ENCODE measurements at places on chromosomes 1 and 21. TPM values are rescaled to one million over a fixed set of nuclear protein-coding genes. Genes with fewer than 3 reads are reported as not detected.

Gene NPR1
- total RNA-seq = not detected

- DNase-seq = peak; percentile 82
Observed at GRCh38 chr1:16905110-16905867, 9.5 kb downstream of the RNU1-2 start.

GRCh38 chr21:44766014-44766817 is 35.4 kb downstream of the UBE2G2 start:
- DNase-seq = no peak

Gene KCTD3
- 26.6 TPM for total RNA-seq

DNA sequence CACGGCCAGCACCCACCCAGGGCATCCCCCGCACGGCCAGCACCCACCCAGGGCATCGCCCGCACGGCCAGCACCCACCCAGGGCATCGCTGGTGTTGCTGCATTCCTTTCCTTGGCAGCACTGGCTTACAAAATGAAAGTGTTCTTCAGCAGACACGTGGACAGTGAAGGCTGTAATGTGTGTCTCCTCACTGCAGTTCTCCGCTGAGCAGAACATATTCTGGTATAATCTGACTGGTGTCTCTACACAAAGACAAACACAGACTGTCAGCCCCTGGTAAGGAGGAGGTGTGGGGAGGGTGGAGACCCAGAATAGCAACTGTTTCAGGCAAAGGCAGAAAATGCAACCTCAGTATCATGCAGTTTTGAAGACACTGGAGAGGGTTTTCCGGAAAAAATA is 7.3 kb downstream of the LYPD8 start:
- DNase-seq = peak; percentile 13

DNA sequence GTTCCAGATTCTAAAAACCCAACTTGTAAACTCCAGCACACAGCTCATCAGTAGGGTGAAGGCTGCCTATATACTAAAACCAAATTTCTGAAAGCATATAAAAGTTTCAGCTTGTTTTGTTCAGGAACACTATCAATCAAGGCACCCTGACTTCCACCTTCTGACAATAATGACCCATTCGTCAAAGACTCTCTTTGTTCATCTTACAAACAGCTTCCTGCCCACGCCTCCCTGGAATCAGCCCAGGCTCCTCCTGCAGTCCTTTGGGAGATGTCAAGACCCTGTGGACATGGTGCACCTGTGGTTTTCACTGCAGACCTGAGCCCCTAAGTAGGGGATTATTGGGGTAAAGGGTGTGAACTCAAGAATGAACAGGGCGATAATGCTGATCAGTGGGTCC is 178.9 kb upstream of the CAMK1G start:
- DNase-seq = no peak

GRCh38 chr1:97919585-97920261 is 1.1 kb downstream of the DPYD start:
- no peak for DNase-seq

Gene OR2C3
- 0.05 TPM for total RNA-seq

Gene SH2D1B
- total RNA-seq = not detected

Gene KCNK2
- total RNA-seq = 2.0 TPM

Gene HHIPL2
- not detected for total RNA-seq

DNA sequence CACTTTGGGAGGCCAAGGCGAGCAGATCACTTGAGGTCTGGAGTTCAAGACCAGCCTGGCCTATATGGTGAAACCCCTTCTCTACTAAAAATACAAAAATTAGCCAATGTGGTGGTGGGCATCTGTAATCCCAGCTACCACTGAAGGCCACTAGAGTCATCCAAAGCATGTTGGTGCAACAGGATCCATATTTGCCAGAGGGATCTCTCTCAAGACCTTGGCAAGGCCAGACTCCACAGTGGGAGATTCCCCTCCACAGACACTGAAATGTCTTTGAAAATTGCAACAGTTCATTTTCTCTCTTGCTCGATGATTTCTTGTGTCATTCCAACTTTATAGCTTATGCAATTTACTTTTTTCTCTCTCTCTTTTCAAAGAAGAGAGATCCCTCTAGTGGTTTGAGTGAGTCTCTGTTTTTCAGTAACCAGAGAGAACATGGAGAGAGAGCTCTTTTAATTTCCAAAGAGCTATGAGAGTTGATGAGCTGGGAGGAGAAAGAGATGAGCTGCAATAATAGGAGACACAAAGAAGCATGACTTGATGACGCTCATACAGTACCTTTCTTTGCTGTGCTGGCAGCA is 176.8 kb upstream of the USP25 start:
- DNase-seq = peak; percentile 41

Gene SAMD11
- not detected for total RNA-seq

DNA sequence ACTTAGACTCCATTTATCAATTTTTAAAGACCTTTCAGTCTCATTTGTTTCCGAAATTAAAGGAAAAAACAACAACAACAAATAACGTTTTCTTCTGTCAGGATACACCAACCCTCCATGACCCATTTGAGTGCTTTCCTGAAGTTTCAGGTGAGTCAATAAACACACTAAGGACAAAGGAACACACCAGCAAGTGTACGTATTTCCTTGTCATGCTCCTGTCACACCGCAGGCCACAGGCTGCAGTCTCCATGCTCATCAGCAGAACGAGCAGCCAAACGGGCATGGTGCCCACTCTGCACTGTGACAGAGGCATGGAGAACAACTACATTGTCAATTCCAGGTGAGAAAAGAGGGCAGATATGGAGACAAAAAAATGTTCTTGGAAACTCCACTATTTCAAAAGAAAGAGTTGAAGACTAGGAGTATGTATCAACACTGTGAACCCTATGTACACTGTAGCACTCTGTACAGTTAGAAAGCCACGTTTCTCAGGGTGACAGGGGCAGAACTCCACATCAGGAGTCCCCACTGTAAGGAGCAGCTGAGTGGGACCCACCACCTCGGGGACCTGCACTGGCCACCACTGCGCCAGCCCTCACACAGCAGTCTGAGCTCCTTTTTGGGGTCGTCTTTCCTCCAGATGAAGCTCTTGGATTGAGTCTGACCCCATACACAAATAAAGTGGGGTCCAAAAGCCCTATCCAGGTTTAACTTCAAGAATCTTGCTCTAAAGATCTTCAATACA is 2.6 kb downstream of the PTTG1IP start:
- peak; percentile 82 for DNase-seq

Gene S1PR1
- 0.03 TPM for total RNA-seq

- DNase-seq = peak; percentile 24
Observed at GRCh38 chr1:241963722-241964121, 6.2 kb downstream of the BECN2 start.

DNA sequence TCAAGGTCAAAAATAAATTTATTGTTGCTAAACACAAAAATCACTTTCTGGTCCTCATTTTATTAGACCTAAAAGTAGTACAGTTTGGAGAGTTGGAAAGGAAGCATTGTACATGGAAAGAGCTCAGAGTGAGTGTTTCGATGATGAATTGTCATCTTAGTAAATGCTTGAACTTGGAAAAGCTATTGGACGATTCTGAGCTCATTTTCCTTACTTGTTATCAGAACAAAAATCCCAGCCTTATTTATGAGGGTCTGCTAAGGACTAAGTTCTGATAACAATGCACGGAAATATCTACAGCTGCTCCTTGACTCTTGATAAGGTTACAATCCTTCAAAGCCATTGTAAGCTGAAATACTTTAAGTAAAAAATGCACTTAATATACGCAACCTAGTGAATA is 710.0 kb upstream of the PTBP2 start:
- DNase-seq = no peak

- DNase-seq = no peak
Observed at GRCh38 chr1:2777424-2778219, 23.9 kb downstream of the TTC34 start.

Gene TMEM82
- not detected for total RNA-seq

DNA sequence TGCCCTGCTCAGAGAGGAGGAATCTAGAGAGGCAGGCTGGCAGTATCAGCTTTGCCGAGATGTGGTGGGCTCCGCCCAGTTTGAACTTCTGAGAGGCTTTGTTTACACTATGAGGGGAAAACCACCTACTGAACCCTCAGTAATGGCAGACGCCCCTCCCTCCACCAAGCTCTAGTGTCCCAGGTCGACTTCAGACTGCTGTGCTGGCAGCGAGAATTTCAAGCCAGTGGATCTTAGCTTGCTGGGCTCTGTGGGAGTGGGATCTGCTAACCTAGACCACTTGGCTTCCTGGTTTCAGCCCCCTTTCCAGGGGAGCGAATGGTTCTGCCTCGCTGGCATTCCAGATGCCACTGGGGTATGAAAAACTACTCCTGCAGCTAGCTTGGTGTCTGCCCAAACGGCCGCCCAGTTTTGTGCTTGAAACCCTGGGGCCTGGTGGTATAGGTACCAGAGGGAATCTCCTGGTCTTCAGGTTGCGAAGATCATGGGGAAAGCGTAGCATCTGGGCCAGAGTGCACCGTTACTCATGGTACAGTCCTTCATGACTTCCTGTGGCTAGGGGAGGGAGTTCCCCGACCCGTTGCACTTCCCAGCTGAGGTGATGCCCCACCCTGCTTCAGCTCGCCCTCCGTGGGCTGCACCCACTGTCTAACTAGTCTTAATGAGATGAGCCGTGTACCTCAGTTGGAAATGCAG is 43.6 kb downstream of the C21orf91 start:
- DNase-seq = no peak

Gene ZNF683
- not detected for total RNA-seq

Gene SPRR2A
- not detected for total RNA-seq

Measured in SK-MEL-5 (cell line).